ENCODE measurements at places on chromosomes 4 and X.

- DNase-seq = no peak
These were observed 136.9 kb downstream of the ASMT start for GRCh38 chrX:1751781-1752180.

DNA sequence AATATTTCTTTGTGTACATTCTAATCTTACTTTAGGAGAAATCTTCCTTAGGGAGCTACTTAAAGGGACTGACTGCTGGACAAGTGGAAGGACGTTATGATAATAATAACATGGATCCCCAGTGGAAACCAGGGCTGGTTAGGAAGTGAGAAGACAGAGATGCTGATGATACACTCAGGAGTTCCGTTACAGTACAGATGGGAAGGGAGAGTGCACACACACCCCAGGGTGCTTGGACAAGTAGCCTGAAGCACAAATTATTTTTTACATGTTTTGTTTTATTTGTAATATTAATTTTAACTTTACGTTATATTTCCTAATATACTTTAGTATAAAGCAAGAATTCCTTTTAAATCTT is 84.1 kb downstream of the BMPR1B start:
- no peak for DNase-seq

DNA sequence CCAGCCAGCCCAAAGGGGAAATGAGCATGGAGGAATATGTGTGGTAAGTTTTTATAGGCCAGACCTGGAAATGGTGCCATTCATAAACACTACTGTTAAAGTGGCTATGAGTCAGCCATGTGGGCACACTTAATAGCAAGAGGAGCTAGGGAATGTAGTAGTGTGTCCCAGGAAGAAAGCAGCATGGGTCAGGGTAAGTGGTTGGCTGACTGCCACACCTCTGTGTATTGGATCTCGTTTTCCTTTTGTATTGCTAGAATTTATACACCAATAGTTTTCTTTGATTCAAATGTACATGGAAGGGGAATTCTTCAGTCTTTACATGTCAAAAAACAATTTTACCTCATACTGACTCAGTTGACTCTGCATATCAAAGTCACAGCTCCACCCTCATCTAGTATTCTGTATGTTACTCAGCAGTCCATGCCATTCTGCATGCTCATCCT is 22.9 kb upstream of the SGMS2 start:
- no peak for DNase-seq

- no peak for DNase-seq
These were observed 56.4 kb upstream of the HHIP start for GRCh38 chr4:144589512-144589911.

GRCh38 chr4:173170182-173170778 is 1.7 kb downstream of the GALNT7 start:
- no peak for DNase-seq

- no peak for DNase-seq
These were observed 76.1 kb downstream of the FBXO8 start for GRCh38 chr4:174207367-174207766.

- no peak for DNase-seq
These were observed 24.3 kb upstream of the PAK3 start for GRCh38 chrX:111071542-111072277.

DNA sequence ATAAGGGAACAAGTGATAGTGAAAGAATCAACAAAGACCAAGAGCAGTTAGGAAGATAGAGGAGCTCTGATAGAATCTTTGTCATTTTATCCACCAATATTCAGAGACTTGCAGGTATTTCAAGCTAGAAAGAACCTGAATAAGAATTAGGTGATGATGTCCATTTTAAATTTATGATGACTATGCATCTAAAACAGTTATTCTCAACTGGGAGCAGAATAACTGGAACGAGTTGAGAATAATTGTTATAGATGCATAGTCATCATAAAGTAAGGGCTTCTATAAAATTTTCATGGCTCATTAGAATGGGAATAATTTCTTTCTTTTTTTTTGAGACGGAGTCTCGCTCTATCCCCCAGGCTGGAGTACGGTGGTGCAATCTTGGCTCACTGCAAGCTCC is 5.8 kb downstream of the OCIAD1 start:
- no peak for DNase-seq

DNA sequence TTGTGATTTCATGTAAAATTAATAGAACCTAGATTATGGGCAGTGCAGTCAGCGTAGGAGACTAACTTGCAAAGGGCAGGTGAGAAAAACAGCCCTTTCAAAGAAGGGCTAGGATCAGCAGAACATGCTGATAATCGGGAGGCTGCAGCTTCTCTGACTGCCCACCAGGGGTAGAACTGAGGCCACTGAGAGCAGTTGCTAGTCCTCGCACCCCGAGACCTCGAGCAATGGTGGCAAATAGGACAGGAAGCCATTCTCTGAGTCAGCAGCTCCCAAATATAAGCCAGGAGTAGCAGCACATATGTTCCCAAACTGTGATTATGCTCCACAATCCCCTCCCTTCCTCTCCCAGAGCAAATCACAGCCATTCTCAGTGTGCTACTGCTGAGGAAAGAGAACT is 186.5 kb downstream of the MSL3 start:
- no peak for DNase-seq

DNA sequence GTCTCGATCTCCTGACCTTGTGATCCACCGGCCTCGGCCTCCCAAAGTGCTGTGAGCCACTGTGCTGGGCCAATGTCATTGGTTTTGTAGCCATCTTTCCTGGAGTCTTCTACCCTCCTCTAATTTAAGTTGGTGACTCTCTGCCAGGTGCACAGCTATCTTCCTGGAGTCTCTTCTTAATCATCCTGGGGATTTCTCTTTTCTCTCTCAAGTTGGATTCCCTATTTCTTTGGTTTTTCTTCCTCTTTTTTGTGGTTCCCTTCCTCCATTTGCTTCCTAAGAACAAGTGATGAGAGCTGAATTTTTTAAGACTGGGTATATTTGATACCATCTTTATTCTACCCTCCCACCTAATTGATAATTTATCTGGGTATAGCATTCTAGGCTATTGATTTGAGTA is 113.8 kb downstream of the SYNPO2 start:
- DNase-seq = no peak

DNA sequence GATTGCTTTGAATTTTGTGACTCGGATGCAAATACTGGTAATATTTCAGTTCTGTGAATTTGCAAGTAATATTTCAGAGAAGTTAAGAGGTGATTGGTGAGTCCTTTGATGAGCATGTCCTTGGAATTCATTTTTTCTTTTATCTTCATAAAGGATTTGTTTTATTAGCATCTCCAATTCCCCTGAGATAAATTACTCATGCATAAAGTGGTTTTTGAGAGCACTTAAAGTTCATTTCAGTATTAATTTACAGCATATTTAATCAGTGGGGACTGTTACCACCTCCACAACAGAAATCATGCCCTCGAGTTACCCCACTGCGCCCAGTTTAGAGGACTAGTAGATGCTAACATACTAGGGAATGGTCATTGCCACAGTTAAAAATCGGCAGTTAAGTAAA is 65.0 kb downstream of the ZFX start:
- DNase-seq = no peak

GRCh38 chr4:8545439-8545765 is 34.8 kb upstream of the GPR78 start:
- no peak for DNase-seq

- DNase-seq = no peak
These were observed 6.4 kb upstream of the UBA1 start for GRCh38 chrX:47187106-47187677.

- DNase-seq = no peak
These were observed 102.5 kb downstream of the FIP1L1 start for GRCh38 chr4:53479736-53480525.

- no peak for DNase-seq
These were observed 6.7 kb downstream of the ARAP2 start for GRCh38 chr4:36237366-36238313.

DNA sequence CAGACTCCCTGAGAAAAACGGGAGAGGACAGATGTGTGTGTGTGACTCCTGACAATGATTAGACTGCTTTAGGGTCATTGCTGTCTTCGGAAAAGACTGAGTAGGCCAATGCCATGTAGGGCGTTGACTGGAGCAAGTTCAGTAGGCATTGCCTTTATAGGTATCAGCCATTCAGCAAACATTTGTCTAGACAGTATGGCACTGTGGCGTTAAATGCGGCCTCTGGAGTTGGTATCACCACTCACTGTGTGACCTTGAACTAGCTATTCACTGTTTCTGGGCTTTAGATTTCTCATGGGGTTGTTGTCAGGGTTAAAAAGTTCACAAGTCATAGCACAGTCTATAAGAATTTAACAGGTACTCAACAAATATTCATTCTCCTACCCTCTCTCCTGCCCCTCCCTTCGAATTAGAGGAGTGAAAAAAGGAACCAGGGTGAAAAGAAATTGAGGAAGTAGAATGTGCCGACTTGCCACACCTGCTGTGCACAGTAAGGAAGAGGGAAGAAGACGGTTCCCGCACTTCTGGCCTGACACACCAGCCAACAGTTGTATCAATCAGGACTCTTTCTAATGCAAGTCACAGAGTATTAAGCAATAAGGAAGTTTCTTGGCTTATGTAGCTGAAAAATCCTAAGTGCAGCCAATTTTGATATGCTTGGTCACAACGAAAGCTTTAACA is 83.2 kb upstream of the PLAC8 start:
- DNase-seq = peak; percentile 27

- peak; percentile 35 for DNase-seq
These were observed 905.2 kb downstream of the TRAM1L1 start for GRCh38 chr4:116180157-116180601.

DNA sequence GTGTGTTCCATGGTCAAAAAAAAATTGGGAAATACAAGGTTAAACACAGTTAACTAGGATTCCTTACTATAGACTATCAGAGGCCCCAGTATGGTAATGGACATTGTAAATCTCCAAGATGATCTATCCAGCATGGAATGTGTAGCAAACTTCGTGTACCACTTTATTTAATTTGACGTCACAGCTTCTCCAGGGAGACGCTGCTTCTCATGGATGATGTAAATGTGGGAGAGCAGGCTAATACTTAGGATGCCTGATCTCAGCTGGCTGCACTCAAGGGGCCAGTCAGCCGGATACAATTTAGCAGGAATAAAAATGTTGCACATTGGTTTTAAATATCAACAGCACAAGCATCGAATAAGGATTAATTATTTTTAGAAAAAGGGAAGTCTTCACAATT is 111.7 kb upstream of the HPF1 start:
- no peak for DNase-seq

DNA sequence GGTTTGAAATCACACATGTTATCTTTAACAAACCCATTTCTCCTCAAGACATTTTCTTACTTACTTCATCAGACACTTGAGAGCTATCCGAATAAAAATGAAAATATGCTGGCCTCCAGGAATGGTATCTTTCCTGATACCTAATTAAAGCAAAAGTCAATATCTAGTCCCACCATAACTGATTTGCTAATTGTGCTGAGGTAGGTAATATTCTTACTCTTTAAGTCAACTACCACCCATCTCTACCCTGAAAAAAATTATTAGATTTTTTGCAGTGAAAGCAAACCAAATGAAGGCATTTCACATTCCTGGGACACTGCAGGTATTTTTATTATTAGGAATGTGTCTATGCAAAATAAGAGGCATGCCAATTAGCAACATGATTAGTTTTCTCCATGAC is 175.8 kb downstream of the QDPR start:
- no peak for DNase-seq

DNA sequence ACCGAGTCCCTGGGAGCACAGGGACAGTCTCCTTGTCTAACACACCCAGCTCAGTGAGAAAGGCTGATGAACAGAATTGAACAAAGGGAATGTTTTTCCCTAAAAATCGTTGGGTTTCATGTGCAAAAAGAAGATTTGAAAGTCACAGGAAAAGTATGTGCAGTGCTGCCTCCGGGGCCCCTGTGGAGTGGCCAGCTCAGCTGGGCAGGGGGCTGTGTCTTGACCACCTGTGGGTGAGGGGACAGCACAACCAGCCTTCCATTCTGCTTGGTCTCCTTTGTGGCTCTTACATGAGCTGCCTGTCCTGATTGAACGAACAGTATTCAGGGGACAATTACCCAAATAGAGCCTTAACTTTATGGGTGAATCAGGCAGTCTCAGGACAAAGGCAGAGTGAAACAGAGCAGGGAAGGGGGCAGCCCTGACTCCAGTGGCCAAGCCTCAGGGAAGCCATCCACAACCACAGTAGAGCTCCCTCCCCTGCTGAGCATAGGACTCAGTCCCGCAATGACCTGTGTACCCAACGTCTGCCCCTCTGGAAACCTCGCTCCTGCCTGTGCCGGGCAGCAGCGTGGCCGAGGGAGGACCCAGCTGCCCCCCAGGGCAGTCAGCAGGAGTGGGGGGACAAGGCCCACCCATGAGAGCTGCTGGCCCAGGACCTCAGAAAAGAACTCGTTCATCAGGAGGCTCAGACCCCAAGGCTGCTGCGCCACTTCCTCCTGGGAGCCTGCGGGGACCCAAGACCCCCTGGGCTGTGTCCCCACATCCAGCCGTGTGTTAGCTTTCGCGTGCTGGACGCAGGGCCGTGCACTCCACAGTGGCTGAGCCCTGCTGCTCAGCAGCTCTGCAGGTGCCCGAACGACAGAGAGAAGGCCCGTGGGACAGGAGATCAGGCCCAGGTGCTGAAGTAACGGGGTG is 59.6 kb upstream of the MXD4 start:
- DNase-seq = no peak

GRCh38 chr4:66340286-66340893 is 670.1 kb upstream of the EPHA5 start:
- no peak for DNase-seq

DNA sequence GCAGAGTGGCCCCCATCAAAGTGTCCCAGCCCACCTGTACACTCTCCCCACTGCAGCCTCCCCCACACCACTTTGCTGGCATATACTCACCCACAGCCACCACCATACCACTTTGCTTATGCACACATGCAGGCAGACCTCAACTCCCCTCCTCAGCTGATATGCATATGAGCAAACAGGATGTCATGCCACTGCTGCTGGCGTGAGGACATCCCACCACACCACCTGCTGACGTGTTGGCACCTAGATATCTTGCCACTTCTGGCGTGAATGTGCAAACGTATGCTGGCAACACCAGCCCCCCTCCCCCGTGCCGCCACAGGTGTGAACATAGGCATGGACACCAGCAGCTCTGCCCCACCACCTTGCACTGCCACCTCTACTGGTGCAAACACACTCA is 22.4 kb upstream of the MAGEA8 start:
- DNase-seq = no peak

DNA sequence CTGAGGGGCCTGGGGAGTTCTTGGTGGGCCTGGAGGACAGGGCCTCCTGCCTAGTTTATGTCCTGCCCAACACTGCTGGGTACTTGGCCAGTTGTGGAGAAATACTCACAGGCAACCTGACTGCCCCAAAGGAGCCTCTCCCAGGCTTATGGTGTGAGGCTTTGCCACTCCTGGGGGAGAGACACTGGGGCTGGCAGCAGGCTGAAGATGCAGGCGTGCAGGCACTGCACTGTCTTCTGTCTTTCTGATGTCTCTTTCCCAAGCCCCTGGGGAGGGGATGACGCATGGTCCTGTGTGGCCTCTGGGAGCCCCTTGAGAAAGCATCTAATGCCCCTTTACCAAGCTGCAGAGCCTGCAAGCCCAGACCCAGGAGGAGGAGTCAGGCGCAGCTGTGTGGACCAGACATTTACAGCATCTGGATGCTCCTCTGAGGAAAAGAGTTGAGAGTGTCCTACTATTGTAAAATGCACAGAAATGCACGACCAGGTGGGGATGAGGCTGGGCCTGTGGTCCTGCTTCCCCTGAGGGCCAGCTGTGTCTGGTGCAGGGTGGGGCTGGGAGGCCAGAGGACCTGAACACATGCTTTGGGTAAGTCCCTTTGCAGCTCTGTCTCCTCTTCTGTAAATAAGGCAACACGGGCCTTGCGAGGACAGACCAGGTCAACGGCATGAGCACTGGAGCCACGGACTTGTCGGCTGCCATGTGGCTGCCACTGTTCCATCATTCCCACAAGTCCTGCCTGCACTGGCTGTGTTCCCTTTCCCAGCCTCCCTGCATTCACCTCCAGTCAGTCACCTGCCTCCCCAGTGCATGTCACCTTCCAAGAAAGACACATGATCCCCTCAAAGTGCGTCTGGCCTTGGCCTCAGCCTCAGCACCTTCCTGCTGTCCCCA is 8.4 kb downstream of the TMEM271 start:
- DNase-seq = no peak

Data from midbrain (tissue), 1 donor.